ENCODE measurements at places on chromosomes 3 and 15. TPM values are rescaled to one million over a fixed set of nuclear protein-coding genes. Genes with fewer than 3 reads are reported as not detected.

The MOBP gene
- polyA plus RNA-seq, result not detected

The SNX33 gene
- 20.9 TPM for polyA plus RNA-seq

The PARP16 gene
- 8.4 TPM for polyA plus RNA-seq

The GOLGA6L4 gene
- polyA plus RNA-seq, result 1.4 TPM

The CILP gene
- polyA plus RNA-seq, result 1.2 TPM

The EMC7 gene
- polyA plus RNA-seq, result 75.8 TPM

The KLHL40 gene
- polyA plus RNA-seq, result not detected

The TIMP4 gene
- polyA plus RNA-seq, result 3.5 TPM

The MTHFS gene
- polyA plus RNA-seq, result 59.9 TPM

The MNS1 gene
- polyA plus RNA-seq, result 1.9 TPM

The SCG3 gene
- polyA plus RNA-seq, result under 0.01 TPM

The FBXL22 gene
- polyA plus RNA-seq, result 2.6 TPM

The ACOX2 gene
- polyA plus RNA-seq, result 14.2 TPM

The ST8SIA2 gene
- not detected for polyA plus RNA-seq

The MKRN3 gene
- polyA plus RNA-seq, result not detected

The TXNRD3 gene
- polyA plus RNA-seq, result 2.5 TPM

The PLD1 gene
- 12.2 TPM for polyA plus RNA-seq

The TRAIP gene
- 1.4 TPM for polyA plus RNA-seq

The ITGA11 gene
- polyA plus RNA-seq, result 0.92 TPM

The ZNF660 gene
- polyA plus RNA-seq, result 0.73 TPM

The GREM1 gene
- 16.2 TPM for polyA plus RNA-seq

All from sigmoid colon (tissue), 7 donors.